ENCODE measurements at places on chromosomes 16 and 17. TPM values are rescaled to one million over a fixed set of nuclear protein-coding genes. Genes with fewer than 3 reads are reported as not detected.

The SYCE1L gene
- total RNA-seq = 0.81 TPM

GRCh38 chr17:65588181-65588808 is 26.8 kb upstream of the AXIN2 start:
- peaks cover 23% of the 10 kb centered on the region for H3K4me1 ChIP-seq
- no peak overlapping the region for H3K4me3 ChIP-seq
- H3K27me3 ChIP-seq = no peaks in the 10 kb centered on the region
- DNase-seq = no peak
- no peak overlapping the region for H3K27ac ChIP-seq

DNA sequence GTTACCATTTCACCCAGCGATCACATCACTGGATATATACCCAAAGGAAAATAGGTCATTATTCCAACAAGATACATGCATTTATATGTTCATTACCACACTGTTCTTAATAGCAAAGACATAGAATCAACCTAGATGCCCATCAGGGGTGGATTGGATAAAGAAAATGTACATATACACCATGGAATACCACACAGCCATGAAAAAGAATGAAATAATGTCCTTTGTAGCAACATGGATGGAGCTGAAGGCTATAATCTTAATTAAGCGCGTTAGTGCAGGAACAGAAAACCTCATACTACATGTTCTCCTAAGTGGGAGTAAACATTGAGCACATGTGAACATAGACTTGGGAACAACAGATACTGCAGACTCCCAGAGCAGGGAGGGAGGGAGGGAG is 18.6 kb downstream of the CNTROB start:
- H3K4me3 ChIP-seq = no peak overlapping the region
- peaks cover 27% of the 10 kb centered on the region for H3K36me3 ChIP-seq
- no peaks in the 10 kb centered on the region for H3K27me3 ChIP-seq
- H3K27ac ChIP-seq = no peak overlapping the region
- no peak for DNase-seq

DNA sequence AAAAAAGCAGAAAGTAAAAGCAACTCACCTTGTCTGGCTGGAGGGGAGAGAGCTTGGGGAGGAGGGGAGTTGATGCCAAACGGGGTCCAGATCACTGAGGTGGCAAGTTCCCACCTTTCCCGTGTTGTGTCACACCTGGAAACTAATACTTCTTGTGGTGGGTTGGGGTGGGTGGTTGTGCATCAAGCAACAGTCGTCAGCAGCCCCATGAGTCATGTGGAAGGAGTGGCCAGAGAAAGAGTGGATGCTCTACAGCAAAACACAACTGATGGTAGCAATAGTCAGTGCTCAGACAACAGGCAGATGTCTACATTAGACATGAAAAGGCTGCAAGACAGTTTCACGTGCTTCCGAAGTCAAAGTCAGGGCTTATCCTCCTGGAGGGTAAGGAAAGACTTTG is 35.4 kb downstream of the ARSG start:
- H3K27me3 ChIP-seq = no peaks in the 10 kb centered on the region
- H3K36me3 ChIP-seq = no peaks in the 10 kb centered on the region
- no peak for DNase-seq

DNA sequence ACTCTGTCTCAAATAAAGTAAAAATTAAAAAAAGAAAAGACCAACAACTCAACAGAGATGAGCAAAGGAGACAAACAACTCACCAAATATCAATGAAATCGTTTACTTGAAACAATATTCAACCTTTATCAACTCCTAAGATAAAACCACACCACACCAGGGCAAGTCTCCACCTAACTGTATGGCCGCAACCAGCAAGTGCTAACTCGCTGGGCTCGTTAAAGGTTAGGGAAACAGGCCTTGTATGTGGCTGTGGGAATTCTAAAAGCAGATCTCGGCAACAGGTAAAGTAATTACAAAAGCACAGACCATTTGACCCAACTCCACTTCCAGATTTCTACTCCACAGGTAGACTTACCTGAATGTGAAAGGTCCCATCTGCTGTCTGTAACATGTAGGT is 9.3 kb downstream of the ZCCHC14 start:
- peaks cover 60% of the 10 kb centered on the region for H3K4me1 ChIP-seq
- no peaks in the 10 kb centered on the region for H3K36me3 ChIP-seq
- H3K4me3 ChIP-seq = no peak overlapping the region
- DNase-seq = no peak
- no peak overlapping the region for H3K27ac ChIP-seq

- no peak overlapping the region for H3K27ac ChIP-seq
- no peaks in the 10 kb centered on the region for H3K36me3 ChIP-seq
- no peaks in the 10 kb centered on the region for H3K27me3 ChIP-seq
- no peaks in the 10 kb centered on the region for H3K4me1 ChIP-seq
- DNase-seq = no peak
- H3K4me3 ChIP-seq = no peak overlapping the region
These were observed 348.9 kb upstream of the DYNLRB2 start for GRCh38 chr16:80191928-80192327.

DNA sequence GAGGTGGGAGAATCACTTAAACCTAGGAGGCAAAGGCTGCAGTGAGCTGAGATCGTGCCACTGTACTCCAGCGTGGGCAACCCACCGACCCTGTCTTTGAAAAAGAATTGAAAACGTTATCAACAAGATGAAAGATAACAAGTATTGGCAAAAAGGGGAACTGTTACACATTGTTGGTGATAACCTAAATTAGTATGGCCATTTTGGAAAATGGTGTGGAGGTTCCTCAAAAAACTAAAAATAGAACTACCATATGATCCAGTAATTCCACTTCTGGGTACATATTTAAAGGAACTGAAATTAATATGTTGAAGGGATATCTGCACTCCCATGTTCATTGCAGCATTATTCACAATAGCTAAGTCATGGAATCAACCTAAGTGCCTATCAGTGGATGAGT is 61.0 kb downstream of the ABHD15 start:
- H3K27me3 ChIP-seq = no peaks in the 10 kb centered on the region
- no peak for DNase-seq
- peaks cover 21% of the 10 kb centered on the region for H3K36me3 ChIP-seq
- no peak overlapping the region for H3K27ac ChIP-seq
- H3K4me3 ChIP-seq = no peak overlapping the region

- no peak for DNase-seq
- H3K36me3 ChIP-seq = no peaks in the 10 kb centered on the region
- peak overlapping the region; percentile 94 for H3K27ac ChIP-seq
- peaks cover 64% of the 10 kb centered on the region for H3K4me1 ChIP-seq
These were observed 8.1 kb downstream of the GLIS2 start for GRCh38 chr16:4323845-4324488.

DNA sequence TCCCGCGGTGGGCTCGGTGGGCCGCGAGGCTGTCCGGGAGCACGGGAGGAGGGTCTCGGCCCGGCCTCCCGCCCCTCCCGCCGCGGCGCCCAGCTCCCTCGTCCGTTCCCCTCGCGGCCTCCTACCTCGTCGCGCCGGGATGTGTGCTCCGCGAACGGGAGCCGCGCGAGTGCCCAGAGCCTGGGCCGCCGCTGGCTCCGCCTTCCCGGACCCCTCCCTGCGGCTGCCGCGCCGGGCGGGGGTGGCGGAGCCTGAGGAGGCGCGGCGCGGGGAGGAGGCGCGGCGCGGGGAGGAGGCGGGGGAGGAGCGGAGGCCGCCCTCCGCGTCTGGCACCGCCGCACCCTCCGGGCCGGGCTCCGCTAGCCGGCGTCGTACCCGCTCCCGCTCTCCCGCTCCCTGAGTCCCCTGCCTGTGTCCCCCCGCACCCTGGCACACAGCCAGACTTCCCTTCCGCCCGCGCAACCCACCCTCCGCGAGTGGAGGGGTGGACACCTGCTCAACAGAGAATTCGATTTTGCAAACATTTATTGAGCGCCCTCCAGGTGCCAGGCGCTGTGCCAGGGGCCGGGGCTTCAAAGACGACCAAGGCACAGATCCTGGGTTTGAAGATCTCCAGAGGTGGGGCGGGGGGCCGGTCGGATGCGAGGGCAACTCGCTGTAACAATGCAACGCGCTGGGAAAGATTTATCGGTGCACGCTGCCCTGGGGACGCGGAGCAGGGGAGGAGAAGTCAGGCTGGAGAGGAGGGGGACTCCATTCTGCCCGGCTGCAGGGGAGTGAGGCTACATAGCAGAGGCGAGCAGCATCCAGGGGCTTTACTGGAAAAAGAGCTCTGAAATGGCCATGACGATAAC is at the start of gene MPP3:
Gene MPP3, minus strand, starts transcription at position 171 of the 854 bp plus-strand sequence. CDS start 1,240 bp downstream, outside the sequence.
- no peak within 1 kb of the TSS for H3K27ac ChIP-seq
- DNase-seq = no peak
- H3K4me1 ChIP-seq = peaks cover 6% of the 10 kb centered on the region
- H3K4me3 ChIP-seq = peak within 1 kb of the TSS; percentile 88
- H3K36me3 ChIP-seq = peaks cover 16% of the 10 kb centered on the region

GRCh38 chr17:16934133-16934795 is 37.7 kb downstream of the TNFRSF13B start:
- DNase-seq = no peak
- H3K4me3 ChIP-seq = no peak overlapping the region
- H3K36me3 ChIP-seq = no peaks in the 10 kb centered on the region
- no peaks in the 10 kb centered on the region for H3K4me1 ChIP-seq
- H3K27ac ChIP-seq = no peak overlapping the region
- no peaks in the 10 kb centered on the region for H3K27me3 ChIP-seq

DNA sequence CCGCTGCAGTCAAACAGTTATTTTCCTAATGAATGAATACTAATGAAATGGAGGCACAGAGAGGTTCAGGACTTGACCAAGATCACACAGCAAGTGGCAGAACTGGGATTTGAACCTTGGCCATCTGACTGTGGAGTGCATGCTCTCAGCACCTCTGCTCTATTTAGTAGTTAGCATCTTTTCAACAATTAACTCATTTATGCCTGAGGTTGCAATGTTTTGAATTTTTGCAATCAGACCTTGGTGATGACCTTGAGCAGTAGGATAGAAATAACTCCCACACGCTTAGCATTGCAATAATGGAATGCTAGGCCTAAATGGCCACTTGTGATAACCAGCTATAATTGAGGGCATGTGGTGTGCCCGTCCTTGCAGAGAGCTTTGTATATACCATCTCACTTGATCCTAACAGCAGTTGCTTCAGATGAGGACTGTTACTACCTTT is 31.0 kb downstream of the NAGPA start:
- no peaks in the 10 kb centered on the region for H3K27me3 ChIP-seq
- DNase-seq = no peak
- H3K36me3 ChIP-seq = no peaks in the 10 kb centered on the region

GRCh38 chr17:59333836-59334235 is 2.4 kb downstream of the YPEL2 start:
- peak overlapping the region; percentile 96 for H3K4me3 ChIP-seq
- no peak for DNase-seq
- no peaks in the 10 kb centered on the region for H3K27me3 ChIP-seq
- no peaks in the 10 kb centered on the region for H3K36me3 ChIP-seq
- peak overlapping the region; percentile 91 for H3K27ac ChIP-seq

GRCh38 chr17:49752508-49752907 is 11.4 kb downstream of the FAM117A start:
- no peaks in the 10 kb centered on the region for H3K27me3 ChIP-seq
- H3K27ac ChIP-seq = no peak overlapping the region
- H3K36me3 ChIP-seq = no peaks in the 10 kb centered on the region
- H3K4me3 ChIP-seq = no peak overlapping the region

DNA sequence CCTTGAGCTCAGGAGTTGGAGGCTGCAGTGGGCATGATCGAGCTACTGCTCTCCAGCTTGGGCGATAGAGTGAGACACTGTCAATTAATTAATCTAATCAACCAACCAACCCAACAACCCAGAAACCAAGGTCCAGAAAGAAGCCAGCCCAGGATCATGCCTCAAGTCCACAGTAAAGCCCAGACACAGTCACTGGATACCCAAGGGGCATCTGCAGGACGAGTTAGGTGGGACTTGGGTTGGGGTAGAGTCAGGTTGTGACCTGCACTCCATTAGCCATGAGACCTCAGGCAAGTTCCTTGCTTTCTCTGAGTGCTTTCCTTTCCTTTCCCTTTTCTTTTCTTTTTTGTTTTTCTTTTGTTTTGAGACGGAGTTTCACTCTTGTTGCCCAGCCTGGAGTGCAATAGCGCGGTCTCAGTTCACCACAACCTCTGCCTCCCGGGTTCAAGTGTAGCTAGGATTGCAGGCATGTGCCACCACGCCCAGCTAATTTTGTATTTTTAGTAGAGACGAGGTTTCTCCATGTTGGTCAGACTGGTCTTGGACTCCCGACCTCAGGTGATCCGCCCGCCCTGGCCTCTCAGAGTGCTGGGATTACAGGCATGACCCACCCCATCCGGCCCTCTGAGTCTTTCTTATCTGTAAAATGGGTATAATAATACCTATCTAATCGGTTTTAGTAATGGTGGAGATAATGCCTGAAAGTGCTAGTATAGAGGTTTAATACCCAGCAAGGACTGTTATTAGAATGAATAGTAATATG is 3.5 kb upstream of the HSD17B1 start:
- peaks cover 11% of the 10 kb centered on the region for H3K4me1 ChIP-seq

DNA sequence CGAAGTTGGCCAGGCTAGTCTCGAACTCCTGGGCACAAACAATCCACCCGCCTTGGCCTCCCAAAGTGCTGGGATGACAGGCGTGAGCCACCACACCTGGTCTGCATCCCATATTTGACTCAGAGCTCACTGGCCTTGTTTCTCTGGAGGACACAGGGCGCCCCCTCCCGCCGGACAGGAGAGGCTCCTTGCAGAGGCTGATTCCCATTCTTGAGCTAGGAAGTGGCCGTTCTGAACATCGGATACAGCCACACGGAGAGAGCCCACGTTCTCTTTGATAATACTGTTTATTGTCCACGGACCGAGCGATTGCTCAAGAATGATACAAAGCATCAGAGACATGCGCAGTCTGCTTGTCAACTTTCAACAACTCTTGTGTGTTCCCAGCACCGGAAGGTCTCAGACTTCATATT is 12.1 kb upstream of the USP36 start:
- H3K36me3 ChIP-seq = peaks cover 44% of the 10 kb centered on the region
- H3K4me1 ChIP-seq = no peaks in the 10 kb centered on the region
- H3K27me3 ChIP-seq = no peaks in the 10 kb centered on the region
- H3K4me3 ChIP-seq = no peak overlapping the region
- no peak overlapping the region for H3K27ac ChIP-seq
- no peak for DNase-seq

DNA sequence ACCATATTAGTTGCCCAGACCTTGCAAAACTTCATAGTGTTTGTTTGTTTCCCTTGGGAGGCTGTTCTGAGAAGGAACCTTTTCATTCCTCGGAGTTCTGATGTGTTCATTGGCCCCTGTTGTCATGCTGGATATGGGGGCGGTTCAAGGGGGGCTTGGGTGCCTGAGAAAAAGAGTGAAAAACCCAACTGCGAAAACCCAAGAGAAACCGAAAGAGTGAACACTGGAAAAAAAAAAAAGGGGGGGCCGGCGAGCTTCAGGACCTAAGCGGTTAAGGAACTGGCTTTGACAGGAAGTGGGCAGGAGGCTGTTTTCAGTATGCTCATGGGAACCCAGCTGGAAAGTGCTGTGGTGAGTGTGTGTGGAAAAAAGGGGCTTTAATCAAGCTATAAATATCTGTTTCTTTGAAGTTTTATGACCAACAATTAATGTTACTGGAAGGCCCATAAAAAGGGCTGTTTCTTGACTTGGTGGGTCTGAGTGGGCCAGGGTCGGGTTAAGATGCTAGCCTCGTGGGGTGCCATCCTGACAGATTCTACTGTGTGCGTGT is 510.7 kb downstream of the MAF start:
- DNase-seq = no peak
- H3K36me3 ChIP-seq = no peaks in the 10 kb centered on the region
- H3K4me1 ChIP-seq = no peaks in the 10 kb centered on the region
- no peaks in the 10 kb centered on the region for H3K27me3 ChIP-seq

Data from thoracic aorta (tissue), 2 donors.